ENCODE measurements at places on chromosomes 12 and 14.

- no peak for DNase-seq
Measured at GRCh38 chr12:39780913-39781446, 161.4 kb upstream of the ABCD2 start.

DNA sequence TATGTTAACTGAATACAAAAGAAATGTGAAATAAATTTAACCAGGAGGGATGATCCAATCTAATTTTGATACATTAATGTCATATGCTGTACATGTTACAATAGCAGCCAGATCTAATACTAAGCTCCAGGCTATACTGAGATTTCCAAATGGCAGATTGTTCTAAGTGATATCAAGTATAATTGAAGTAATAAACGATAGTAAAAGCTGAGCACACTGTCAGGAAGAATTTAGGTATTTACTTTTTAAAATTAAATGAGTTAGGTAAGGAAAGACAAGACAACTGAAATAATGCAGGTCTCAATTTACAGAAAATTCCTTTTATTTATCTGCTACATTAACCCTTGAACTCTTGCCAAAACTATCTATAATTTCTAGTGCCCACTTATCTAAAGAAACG lies 39.9 kb downstream of the INSM2 start:
- DNase-seq: no peak

DNA sequence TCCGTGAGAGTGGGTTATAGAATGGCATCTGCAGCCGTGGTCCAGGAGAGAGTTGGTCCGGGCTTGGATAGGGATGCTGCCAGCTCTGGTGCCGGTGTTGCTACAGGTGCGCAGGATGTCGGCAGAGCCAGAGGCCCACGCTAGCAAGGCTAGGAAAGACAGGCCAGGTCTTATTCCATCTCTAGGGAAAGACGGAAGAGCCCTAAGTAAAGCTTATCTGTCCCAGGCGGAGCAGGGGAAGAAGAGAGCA lies 485 bp upstream of the PSME1 start:
- DNase-seq: no peak

DNA sequence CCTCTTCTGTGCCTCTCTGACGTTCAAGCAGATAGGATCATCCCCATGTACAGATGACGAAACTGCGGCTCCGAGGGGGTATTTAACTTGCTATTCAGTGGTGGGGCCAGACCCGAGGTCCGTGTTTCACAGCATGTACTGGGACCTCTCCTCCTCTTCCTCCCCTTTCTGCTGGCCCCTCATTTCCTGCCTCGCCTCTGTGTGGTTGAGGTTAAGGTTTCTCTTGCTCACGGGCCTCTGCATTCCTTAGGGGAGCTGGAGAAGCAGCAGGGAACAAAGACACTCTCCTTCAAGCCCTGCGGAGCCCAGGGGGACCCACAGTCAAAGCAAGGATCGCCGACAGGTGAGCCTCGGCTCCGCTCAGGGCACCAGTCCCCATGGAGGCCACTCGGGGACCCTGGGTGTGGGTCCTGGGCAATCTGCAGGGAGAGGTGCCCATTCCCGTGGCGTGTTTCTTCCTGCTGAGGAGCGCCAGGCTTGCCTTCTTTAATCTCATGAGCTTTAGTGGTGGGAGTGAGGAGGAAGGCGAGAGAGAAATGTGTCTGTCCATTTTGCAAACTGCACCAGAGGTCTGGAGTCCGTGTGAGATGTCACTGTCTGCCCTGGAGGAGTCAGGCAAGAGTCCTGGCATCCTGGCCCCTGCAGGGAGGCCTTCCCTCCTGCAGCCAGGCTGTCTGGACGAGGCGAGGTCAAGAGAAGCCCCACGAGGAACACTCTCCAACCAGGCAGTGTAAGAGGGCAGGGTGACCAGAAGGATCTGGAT lies 45.0 kb downstream of the SLC6A12 start:
- peak; percentile 44 for DNase-seq

DNA sequence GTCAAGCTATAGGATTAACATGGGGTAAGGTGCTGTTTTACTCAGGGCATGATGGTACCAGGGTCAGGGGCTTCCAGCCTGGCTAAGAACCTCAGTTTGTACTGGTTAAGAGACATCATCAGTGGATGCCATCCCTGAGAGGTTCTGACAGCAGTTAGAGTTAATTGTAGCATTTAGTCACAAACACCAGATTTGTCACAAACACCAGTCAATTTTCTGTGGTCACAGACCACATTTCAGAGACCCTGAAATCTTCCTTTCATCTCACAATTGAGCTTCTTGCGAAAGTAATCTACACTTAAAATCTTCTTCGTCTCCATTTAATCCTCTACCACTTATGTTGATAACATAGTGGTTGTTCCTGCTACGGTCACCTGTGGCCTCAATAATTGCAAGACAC lies 143.0 kb upstream of the EGLN3 start:
- DNase-seq: no peak

- DNase-seq: peak; percentile 99
Measured at GRCh38 chr12:45234139-45234865, 18.4 kb downstream of the ANO6 start.

GRCh38 chr14:39417014-39417413 lies 15.2 kb downstream of the FBXO33 start:
- no peak for DNase-seq

- no peak for DNase-seq
Measured at GRCh38 chr12:68381476-68382219, 49.5 kb upstream of the MDM1 start.

- no peak for DNase-seq
Measured at GRCh38 chr14:54715811-54716210, 148.9 kb downstream of the SAMD4A start.

DNA sequence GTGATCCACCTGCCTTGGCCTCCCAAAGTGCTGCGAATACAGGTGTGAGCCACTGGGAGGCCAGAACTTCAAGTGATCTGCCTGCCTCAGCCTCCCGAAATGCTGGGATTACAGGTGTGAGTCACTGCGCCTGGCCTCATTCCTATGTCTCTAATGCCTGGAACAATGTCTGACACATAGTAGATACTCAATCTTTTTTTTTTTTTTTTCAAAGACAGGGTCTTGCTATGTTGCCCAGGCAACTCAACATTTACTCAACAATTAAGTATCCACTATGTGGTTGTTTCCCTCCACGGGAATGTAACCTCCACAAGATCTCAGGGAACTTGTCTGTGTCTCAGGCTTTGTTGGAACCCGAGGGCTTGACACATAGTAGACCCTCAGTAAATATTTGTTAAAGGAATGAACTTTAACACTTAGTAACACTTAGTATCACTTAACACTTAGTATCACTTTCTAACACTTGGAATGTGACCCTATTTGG lies 3.0 kb upstream of the TMEM120B start:
- peak; percentile 70 for DNase-seq

DNA sequence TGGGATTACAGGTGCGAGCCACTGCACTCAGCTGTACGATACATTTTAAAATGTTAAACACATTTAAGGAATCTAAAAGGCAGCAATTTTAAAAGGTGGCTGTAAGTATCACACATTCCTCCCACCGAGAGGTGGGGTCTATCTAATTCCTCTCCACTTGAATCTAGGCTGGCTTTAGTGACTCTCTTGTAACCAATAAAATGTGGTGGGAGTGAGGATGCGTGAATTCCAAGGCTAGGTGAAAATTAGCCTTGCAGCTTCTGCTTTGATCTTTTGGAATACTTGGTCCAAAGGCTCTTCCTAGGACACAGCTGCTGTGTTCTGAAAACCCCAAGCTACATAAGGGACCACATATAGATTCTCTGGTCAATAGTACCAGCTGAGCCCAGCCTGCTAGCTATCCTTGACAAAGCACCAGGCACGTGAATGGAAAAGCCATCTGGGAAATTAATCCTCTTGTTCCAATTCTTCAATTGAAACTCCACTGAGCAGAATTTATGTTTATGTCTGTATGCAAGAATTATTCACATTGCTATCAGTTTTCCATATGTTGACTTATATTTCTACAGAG lies 8.8 kb upstream of the GPRC5D start:
- DNase-seq: no peak

GRCh38 chr14:87878959-87879358 lies 114.0 kb downstream of the GALC start:
- no peak for DNase-seq

GRCh38 chr12:96401076-96401871 lies 1.0 kb upstream of the CDK17 start:
- peak; percentile 78 for DNase-seq

DNA sequence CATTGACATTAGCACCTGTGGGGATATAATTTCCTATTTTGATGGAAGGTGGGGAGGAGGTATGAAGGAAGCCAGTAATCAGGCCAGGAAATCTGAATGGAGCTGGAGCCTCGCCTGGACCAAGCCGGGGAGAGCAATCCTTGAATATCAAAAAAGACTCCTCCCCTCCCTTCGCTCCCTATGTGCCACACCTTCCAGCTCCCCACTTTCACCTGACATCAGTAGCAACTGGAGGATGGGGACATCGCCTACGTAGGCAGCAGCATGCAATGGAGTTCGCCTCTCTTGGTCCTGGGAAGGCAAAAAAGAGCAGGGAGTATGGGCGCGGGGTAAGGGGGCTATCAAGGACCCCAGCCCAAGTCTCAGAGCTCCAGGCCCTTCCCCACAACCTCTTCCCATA lies 1.1 kb downstream of the ANKRD52 start:
- DNase-seq: no peak

DNA sequence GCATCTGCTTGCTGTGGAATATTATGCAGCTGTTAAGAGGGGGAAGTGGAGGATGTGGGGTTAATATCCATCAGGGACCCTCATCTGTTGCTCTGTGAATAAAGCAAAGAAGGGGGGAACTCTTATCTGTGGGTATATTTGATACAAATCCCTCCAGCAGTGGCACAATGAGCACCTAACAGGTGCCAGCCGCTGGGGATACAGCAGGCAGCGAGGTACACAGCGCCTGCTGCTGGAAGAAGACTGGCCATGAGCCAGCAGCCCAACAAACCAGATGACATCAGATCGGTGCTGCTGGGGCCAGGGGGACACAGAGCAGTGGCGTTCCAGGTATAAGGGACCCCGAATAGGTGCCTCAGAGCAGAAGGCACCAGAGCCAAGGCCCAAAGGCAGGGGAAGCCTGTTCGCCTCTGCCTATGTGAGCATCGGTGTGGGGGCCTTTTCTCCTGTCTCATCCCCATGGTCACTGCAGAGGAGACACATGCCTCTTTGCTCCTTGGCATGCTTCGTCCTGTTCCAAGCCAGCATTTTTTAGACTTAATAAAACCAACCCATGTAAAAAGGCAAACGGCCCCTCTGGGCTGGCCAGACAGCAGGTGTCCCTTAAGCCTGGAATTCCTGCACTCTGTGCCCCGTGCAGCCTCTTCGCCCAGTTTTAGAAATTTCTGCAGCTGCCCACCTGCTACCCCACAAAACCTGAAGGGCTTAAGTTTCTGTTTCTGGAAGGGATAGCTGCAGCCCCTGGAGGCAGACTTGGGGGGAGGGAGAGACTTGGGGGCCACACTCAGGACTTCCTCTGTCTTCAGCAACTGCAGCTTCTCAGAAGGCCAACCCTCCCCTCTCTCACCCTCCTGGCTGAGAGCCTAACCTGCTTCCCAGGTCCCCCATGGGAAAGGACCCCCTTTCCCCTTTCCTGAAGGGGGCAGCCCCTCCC lies 1.6 kb upstream of the CKB start:
- DNase-seq: no peak

GRCh38 chr12:65740506-65740872 lies 83.8 kb upstream of the HMGA2 start:
- peak; percentile 30 for DNase-seq

Measured in fibroblast of skin of back (primary cell).